ENCODE measurements at places on chromosomes 11 and 22.

GRCh38 chr22:46023558-46023981, 46.6 kb upstream of the WNT7B start:
- no peak for DNase-seq

- DNase-seq: no peak
These were observed 40.6 kb downstream of the NECTIN1 start for GRCh38 chr11:119688356-119688755.

DNA sequence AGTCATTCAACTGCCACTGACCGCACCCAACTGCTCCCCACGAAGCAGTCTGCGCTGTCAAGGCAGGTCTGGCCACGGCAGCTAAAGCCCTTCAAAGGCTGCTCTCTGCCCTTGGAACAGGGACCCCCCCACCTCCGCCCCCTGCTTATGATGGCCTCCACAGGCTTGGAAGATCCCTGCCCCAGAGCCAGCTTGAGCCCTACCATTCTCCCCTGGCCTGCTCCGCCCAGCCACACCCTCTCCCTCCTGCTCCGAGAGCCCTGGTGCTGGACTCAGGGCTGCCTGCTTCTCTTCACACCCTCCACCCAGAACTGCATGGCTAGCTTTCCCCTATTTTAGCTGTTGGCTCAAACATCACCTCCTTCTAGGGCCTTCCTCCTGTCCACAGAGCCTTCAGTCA, 19.0 kb downstream of the ZMAT5 start:
- DNase-seq: no peak

- DNase-seq: no peak
These were observed 20.2 kb upstream of the CHKA start for GRCh38 chr11:68141246-68142027.

DNA sequence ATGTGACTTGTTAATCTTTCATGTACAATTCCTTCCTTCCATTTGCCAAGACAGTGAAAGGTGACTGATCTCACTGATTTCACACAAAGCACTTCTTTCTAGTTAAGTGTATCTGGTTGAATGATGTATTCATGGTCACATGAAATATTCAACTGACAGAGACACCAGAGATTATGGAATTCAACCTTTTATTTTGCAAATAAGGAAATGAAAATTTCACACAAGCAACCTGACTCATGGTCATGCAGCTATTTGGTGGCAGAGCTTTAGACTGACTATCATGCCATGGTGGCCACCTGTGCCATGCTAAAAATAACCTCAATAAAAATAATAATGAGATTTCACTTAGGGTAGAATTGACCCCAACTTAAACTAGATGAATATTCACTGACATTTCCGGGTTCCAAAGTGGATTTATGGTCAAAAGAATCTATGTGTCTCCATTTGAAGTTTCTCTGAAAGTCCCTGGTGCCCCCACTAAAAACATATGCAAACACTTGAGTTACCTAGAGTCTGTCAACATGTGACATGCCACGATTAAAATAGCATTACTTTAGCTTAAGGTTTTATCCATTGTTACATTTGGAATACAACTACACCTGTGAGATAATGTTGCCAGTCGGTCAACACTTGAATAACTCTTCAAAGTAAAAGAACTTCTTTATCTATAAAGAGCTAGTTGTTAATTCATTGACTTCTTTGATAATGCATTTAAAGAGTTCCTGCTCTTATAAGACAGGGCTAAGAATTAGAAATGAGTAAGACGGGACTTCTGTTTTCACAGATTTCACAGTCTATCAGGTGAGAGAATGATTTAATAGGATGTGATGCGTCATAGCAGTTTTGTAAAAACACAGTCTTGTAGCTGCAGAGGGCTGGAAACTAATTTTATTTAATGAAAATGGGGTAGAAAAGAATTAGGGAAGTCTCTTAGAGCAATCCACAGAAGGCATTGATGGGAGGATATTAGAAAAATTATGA, 94.6 kb upstream of the OR9G4 start:
- no peak for DNase-seq

GRCh38 chr22:17897858-17898257, 123.6 kb upstream of the BID start:
- no peak for DNase-seq
